ENCODE measurements at places on chromosomes 12 and 14.

DNA sequence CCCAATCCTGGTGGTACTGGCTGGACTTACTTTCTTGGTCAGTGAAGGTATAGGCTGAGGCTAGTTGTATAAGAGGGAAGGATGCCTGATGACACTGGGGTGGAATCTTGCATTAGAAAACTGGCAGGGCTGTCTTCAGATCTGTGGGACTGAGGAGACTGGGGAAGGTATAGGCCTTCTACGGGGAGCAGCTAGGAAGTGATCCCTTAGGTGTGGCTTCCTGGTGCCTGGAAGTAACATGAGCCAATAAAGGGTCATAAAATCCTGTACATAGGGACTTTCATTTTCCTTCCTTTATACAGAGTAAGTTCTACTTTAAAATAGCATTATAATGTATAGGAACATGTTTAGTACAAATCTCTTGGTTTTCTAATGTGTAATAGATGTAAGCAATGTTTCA, 716.8 kb downstream of the LRFN5 start:
- no peak for DNase-seq

- no peak for DNase-seq
Measured at GRCh38 chr12:13275241-13276085, 78.9 kb downstream of the EMP1 start.

DNA sequence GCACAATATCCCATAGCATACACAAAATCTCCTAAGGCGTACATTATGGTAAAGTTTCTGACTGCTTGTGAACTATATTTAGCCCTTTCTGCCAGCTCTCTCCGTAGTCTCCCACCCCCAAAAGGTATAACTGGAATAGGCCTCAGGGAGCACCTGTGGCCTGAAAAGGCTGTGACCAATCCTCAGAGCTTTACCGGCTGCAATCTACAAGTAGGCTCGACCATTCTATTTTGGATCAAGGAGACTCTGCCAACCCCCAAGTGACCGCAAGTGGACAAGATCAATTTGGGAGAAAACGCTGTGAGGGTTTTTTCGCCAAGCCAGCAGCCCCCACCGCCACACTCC, 1.2 kb downstream of the PPTC7 start:
- no peak for DNase-seq

DNA sequence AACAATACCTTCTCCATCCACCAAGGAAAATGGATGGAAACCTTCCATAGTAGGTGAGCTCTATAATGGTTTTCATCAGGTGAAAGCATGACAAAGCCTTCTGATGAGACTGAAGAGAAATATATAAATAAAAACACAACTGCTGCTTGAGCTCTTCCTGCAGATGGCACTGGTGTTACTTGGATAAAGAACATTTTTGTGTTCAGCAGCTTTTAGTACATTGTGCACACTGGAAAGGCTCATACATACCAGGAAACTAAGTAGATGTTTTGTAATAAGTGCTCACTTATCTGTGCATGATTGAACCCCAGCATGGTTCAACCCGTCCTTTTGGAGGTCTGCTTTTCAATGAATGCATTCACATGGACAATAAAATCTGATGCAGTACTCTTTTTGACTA, 357.3 kb upstream of the MIS18BP1 start:
- peak; percentile 67 for DNase-seq

DNA sequence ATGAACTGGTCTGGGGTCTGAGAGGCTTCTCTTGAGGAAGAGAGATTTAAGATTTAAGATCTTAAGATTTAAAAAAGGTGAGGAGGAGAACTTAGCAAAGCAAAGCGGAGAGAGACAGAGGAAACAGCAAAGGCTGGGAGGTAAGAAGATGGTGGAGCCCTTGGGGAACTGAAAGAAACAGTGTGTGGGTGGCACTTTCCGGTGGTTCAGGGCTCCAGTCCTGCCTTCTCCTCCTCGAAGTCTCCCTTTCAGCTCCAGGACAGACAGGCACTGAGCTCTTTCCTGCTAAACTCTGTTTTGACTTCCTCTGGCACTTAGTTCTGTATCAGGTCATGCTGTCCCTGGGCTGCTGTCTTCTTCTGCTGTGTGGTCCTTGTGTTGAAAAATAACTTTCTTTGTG, 298.7 kb upstream of the SRRM4 start:
- DNase-seq = peak; percentile 24

DNA sequence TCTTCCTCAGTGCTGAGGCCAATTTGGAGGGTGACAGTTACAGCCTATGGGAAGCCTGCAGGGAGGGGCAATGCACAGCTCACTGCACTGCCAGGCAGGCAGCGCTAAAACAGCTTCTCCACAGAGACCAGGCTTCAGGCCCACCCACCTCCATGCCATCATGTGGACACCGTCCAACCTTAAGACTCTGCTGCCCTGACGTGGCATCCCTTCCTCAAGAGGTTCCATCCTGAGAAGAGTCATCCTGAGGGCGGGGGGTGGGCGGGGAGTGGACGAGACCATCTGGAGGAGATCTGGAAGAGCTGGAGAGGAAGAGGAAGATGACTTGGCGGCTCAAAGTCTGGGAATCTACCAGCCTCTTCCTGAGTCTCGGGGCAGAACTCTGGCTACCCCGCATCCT, 8.4 kb upstream of the ACVRL1 start:
- no peak for DNase-seq

- DNase-seq = no peak
Measured at GRCh38 chr14:53849549-53849948, 107.1 kb downstream of the BMP4 start.

GRCh38 chr12:112939761-112940381, 1.6 kb downstream of the OAS3 start:
- DNase-seq = no peak

- no peak for DNase-seq
Measured at GRCh38 chr12:57613427-57614109, 2.3 kb downstream of the ARHGEF25 start.

- DNase-seq = peak; percentile 90
Measured at GRCh38 chr14:87992718-87993628, at the start of gene GALC. TSS of gene GALC (minus strand) at chr14:87993182. CDS start at chr14:87993164, 18 bp downstream.

- DNase-seq = no peak
Measured at GRCh38 chr12:110845339-110845682, 1.5 kb upstream of the CCDC63 start.

All from pons (tissue), 1 donor.